ENCODE measurements at places on chromosomes 4 and X. TPM values are rescaled to one million over a fixed set of nuclear protein-coding genes. Genes with fewer than 3 reads are reported as not detected.

GLOD5 gene
- not detected for total RNA-seq

WDR1 gene
- 465 TPM for total RNA-seq

CMC4 gene
- 4.8 TPM for total RNA-seq

DNA sequence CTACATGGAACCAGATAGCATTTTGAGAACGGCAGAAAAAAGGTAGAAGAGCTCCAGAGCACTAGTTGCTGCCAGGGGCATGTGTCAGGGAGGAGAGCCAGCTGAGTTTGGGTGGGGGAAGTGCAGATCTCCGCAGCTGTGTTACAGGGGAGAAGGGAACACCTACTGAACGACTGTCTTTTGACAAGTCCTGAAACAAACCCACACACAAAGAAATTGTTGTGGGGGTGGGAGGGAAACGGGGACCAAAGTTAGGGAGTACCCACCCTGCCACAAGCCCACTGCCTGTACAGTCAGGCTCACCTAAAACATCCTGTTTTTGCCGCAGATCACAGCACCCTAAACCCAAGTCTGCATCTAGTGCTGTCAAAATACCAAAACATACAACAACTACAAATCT is 55.5 kb downstream of the LEF1 start:
- peak; percentile 53 for DNase-seq

DNA sequence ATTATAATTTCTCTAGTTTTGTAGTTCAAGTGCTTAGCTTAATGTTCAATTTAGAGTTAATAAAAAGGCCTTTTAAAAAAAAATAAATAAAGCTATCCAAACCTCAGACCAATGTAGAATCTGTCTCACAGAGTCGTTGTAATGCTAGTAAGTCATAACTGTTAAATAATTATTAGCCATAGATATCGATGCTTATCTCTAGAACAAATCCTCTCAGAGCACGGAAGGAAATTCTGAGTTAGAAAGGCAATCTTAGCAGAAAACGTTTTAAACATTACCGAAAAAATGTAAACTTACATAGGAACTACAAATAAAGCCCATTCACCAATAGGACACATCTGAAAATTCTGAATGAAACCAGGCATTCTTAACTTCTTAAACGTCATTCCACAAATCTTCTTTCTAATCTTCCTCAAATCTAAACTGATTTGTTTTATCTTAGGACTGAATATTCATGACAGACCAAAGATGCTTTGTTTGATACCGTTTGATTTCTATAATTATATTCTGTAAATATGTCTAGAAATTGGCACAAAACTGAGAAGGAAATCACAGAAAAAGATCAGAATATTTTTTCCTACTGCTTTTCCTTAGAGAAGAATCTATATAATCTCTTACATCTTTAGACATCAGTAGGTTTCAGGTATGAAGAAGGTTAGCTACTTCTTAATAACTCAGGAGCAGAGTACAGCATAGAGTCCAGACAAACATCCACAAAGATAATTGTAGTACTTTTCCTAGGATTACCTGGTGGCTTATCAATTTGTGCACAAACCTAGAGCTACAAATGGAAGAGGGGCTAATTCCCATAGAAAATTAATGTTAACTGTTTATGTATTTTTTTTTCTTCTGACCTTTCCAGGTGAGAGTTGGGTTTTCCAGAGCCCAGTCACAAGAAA is 140.7 kb downstream of the BTC start:
- DNase-seq: no peak

- DNase-seq: no peak
Measured at GRCh38 chrX:40145001-40145922, 47.5 kb upstream of the BCOR start.

GRCh38 chr4:16027114-16027513 is 56.7 kb downstream of the PROM1 start:
- no peak for DNase-seq

GRCh38 chrX:1207496-1208025 is 4.9 kb downstream of the CRLF2 start:
- DNase-seq: no peak
